Uterus (tissue), 4 donors: ENCODE measurements at places on chromosomes 13 and 19. TPM values are rescaled to one million over a fixed set of nuclear protein-coding genes. Genes with fewer than 3 reads are reported as not detected.

GRCh38 chr13:23159760-23160637 is 20.8 kb upstream of the SGCG start:
- no peaks in the 10 kb centered on the region for H3K36me3 ChIP-seq
- H3K4me3 ChIP-seq, result no peak overlapping the region
- H3K4me1 ChIP-seq, result no peaks in the 10 kb centered on the region

DNA sequence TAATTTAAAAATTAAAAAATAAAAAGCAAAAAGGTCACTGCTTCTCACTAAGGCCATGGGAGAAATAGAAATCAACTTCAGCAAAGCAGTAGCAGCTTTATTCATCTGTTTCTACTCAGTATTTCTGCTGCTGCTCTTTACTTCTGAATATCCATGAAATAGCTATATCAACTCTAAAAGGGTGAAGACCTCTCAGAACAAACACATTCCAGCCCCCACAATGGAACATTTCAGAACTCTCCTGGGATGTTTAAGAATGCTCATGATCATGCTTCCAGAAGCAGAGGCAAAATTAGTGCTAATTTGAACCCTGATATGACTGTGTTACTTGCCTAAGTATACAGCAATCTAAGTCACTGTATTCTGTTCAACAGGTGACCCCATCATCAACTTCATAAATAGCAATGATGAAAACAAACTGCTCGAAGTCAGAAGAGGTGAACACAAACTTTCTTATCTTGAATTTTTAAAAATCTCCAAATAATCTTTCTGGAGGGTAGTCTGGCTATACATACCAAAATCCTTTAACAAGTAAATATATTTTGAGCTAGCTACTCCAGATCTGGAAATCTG is 29.6 kb upstream of the DOCK9 start:
- H3K4me3 ChIP-seq, result no peak overlapping the region
- no peak overlapping the region for H3K27ac ChIP-seq
- no peaks in the 10 kb centered on the region for H3K4me1 ChIP-seq
- no peak for DNase-seq

TNNI3 gene
- total RNA-seq, result 3.3 TPM

- DNase-seq, result no peak
- no peak overlapping the region for H3K4me3 ChIP-seq
- H3K36me3 ChIP-seq, result no peaks in the 10 kb centered on the region
- no peaks in the 10 kb centered on the region for H3K4me1 ChIP-seq
- no peak overlapping the region for H3K27ac ChIP-seq
- H3K27me3 ChIP-seq, result no peaks in the 10 kb centered on the region
These were observed 112.4 kb upstream of the RNF113B start for GRCh38 chr13:98289339-98289945.

GRCh38 chr19:2261438-2262172 is 5.4 kb upstream of the JSRP1 start:
- H3K36me3 ChIP-seq, result no peaks in the 10 kb centered on the region
- H3K4me3 ChIP-seq, result no peak overlapping the region
- no peaks in the 10 kb centered on the region for H3K4me1 ChIP-seq
- no peaks in the 10 kb centered on the region for H3K27me3 ChIP-seq
- DNase-seq, result no peak

DNA sequence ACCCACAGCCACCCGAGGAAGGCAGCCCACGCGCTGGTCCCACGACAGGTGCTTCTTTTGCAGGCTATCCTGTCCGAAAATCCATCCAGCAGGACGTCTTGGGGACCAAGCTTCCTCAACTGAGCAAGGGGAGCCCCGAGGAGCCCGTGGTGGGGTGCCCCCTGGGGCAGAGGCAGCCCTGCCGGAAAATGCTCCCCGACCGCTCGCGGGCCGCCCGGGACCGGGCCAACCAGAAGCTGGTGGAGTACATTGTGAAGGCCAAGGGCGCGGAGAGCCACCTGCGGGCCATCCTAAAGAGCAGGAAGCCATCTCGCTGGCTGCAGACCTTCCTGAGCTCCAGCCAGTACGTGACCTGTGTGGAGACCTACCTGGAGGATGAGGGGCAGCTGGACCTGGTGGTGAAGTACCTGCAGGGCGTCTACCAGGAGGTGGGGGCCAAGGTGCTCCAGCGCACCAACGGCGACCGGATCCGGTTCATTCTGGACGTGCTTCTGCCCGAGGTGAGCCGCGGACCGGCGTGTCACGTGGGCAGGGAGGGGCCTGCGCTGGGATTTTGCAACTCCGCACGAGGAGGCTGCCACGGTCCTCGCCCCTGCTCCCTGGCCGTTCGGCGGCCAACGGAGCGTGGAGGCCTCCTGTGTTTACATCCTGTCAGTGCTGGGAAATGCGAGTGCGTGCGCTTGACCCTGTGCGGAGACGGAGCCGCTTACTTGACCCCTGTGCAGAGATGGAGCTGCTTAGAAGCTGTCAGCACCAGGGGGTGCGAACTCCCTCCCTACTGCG is 12.9 kb upstream of the NDUFS7 start:
- no peak overlapping the region for H3K4me3 ChIP-seq
- H3K27me3 ChIP-seq, result no peaks in the 10 kb centered on the region
- H3K27ac ChIP-seq, result no peak overlapping the region
- H3K36me3 ChIP-seq, result no peaks in the 10 kb centered on the region
- H3K4me1 ChIP-seq, result no peaks in the 10 kb centered on the region

DNAJC3 gene
- 54.9 TPM for total RNA-seq

DNA sequence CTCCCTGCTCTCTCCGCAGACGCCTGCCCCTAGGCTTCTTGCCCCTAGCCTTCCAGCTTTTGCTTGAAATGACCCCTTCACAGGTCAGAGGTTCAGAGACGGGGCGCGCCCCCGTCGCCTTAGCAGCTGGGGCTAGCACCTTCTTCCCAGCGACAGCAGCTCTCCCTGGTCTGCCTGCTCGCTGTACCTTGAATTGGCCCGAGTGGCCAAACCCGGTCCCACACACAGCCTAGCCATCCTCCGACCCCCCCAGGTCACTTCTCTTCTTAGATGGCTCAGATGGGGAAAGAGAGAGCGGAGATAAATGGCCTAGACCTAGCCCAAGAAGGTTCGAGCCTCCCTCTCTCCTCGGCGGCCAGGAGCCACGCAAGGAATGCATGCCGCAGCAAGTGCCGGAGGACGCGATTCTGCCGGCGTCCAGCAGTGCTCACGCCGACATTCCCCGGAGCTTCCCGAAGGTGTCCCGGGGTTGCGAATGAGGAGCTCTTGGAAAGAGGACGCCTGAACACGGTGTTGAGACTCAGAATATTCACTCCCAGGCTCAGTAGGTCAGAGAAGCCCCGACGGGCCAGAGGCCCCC is 1.3 kb downstream of the CDX2 start:
- H3K36me3 ChIP-seq, result no peaks in the 10 kb centered on the region
- H3K27ac ChIP-seq, result no peak overlapping the region
- no peak for DNase-seq
- H3K4me1 ChIP-seq, result peaks cover 8% of the 10 kb centered on the region

PRKCG gene
- not detected for total RNA-seq

GRCh38 chr13:74134777-74135325 is 647 bp upstream of the KLF12 start:
- peak overlapping the region; percentile 87 for H3K27ac ChIP-seq
- peak overlapping the region; percentile 71 for H3K4me3 ChIP-seq

GRCh38 chr13:24745861-24746617 is 17.9 kb upstream of the RNF17 start:
- no peaks in the 10 kb centered on the region for H3K4me1 ChIP-seq
- H3K27me3 ChIP-seq, result no peaks in the 10 kb centered on the region
- no peak overlapping the region for H3K4me3 ChIP-seq
- H3K27ac ChIP-seq, result no peak overlapping the region

DNA sequence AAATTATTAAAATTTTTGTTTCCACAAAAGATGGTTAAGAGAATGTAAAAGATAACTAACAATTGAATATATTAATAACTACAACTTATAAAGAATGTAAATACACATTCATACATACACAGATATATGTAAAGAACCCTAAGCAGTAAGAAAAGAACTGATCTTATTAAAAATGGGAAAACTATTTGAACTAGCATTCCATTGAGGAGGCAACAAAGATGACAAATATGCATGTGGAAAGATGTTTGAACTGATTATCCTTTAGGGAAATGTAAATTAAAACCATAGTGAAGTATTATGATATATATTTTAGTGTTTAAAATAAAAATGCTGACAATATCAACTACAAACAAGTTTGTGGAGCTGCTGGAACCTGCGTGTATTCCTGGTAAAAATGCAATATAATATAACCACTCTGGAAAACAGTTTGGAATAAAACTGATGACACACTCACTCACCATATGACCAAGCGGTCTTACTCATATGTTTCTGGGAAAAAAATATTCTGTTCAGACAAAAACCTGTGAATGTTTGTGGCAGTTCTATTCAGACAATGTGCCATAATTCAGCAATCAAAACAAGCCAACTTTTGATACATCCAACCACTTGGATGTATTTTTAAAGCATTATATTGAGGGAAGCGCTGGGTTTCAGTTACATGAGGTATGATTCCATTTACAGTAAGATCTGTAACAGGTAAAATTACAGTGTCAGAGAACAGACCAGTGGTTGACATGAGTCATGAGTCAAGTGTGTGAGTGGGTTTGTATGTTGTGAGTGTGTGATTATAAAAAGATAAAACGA is 694.4 kb upstream of the SLITRK5 start:
- H3K27ac ChIP-seq, result no peak overlapping the region
- H3K27me3 ChIP-seq, result no peaks in the 10 kb centered on the region
- no peaks in the 10 kb centered on the region for H3K4me1 ChIP-seq
- no peaks in the 10 kb centered on the region for H3K36me3 ChIP-seq
- H3K4me3 ChIP-seq, result no peak overlapping the region

DNA sequence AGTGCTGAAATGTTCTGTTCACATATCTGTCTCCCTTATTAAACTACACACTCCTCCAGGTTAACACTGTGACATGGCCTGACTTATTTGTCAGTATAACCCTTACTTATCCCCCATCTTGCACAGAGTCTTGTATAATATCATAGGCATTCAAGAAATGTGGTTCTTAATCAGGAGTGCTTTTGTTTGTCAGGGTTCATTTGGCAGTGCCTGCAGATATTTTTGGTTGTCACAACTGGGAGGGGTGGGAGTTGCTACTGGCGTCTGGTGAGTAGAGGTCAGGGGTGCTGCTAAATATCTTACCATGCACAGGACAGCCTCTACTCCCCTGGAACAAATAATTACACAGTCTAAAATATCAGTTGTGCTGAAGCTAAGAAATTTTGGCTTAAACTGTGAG is 20.4 kb upstream of the OBI1 start:
- H3K4me3 ChIP-seq, result no peak overlapping the region
- no peaks in the 10 kb centered on the region for H3K36me3 ChIP-seq
- DNase-seq, result no peak
- no peaks in the 10 kb centered on the region for H3K4me1 ChIP-seq

GRCh38 chr13:110346661-110347067 is 39.6 kb downstream of the COL4A2 start:
- H3K4me3 ChIP-seq, result no peak overlapping the region
- H3K4me1 ChIP-seq, result no peaks in the 10 kb centered on the region
- H3K27me3 ChIP-seq, result no peaks in the 10 kb centered on the region

- H3K4me3 ChIP-seq, result no peak overlapping the region
- DNase-seq, result no peak
- no peaks in the 10 kb centered on the region for H3K27me3 ChIP-seq
These were observed 8.4 kb upstream of the RPS15 start for GRCh38 chr19:1429750-1430149.

- no peak for DNase-seq
- H3K27me3 ChIP-seq, result no peaks in the 10 kb centered on the region
- H3K36me3 ChIP-seq, result no peaks in the 10 kb centered on the region
- H3K27ac ChIP-seq, result no peak overlapping the region
- H3K4me1 ChIP-seq, result peaks cover 22% of the 10 kb centered on the region
These were observed 24.2 kb downstream of the SH3GL1 start for GRCh38 chr19:4376028-4376670.

DNA sequence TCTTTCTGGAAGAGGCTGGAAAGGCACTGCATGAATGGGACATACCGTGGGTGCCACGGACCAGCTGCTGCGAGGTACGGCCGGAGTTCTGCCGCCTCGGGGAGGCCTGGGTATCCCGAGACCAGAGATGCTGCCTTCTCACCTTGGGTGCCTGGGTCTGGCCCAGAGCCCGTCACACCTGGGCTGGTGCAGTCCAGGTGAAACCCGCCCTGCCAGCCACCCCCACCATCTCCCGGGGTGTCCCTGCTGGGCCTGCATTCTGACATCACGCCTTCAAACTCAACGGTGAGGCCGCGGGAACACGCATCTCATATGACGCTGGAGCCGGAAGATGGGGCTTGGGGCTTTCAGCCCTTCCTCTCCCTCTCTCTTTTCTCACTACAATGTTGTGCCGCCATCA is 98.0 kb downstream of the GADD45B start:
- H3K27me3 ChIP-seq, result no peaks in the 10 kb centered on the region
- no peaks in the 10 kb centered on the region for H3K4me1 ChIP-seq
- no peak overlapping the region for H3K4me3 ChIP-seq
- no peak overlapping the region for H3K27ac ChIP-seq
- DNase-seq, result no peak

GRCh38 chr19:7460562-7460966 is 28.3 kb downstream of the PEX11G start:
- H3K36me3 ChIP-seq, result no peaks in the 10 kb centered on the region
- no peak overlapping the region for H3K27ac ChIP-seq
- H3K27me3 ChIP-seq, result no peaks in the 10 kb centered on the region
- H3K4me1 ChIP-seq, result no peaks in the 10 kb centered on the region

DNA sequence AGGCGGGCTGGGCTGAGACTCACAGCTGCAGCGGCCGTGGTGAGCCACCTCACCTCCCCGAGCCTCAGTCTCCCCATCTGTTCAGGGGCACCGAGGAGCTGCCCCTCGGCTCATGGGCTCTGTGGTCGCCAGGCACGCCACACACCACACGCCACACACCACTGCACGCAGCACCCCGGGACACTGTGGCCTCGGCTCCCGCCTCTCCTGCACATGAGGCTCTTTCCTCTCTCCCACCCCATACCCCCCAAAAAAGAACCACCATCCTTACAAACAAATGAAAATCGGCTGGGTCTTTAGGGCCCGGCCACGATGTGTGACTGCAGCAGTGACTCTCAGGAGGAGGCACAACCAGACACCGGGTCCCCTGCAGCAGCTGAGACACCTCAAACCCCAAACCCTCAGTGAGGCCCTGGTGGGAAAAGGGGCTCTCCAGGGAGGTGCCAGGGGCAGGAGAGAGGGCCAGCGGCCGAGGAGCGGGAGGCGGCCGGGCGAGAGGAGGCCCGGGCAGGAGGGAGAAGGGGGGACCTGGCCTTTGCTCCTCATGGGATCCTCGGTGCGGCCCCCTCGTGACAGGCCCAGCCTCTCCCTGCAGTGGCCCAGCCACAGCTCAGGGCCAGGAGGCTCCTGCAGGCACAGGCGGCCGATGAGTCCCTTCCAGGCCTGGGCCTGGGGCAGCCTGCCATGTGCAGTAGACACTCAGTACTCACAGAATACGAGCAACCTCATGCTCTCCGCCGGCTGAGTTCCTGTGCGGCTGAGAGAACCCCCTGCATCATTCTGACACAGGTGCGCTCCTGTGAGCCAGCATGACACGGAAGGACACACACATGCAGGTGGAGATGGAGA is 66.3 kb downstream of the RASA3 start:
- peaks cover 17% of the 10 kb centered on the region for H3K4me1 ChIP-seq
- no peaks in the 10 kb centered on the region for H3K27me3 ChIP-seq
- H3K27ac ChIP-seq, result peak overlapping the region; percentile 96
- no peak overlapping the region for H3K4me3 ChIP-seq
- DNase-seq, result no peak

KASH5 gene
- not detected for total RNA-seq

ZNF491 gene
- total RNA-seq, result 0.59 TPM

GRCh38 chr19:28234637-28235036 is 978.3 kb downstream of the UQCRFS1 start:
- no peaks in the 10 kb centered on the region for H3K36me3 ChIP-seq
- H3K27me3 ChIP-seq, result no peaks in the 10 kb centered on the region
- DNase-seq, result no peak
- no peak overlapping the region for H3K27ac ChIP-seq
